ENCODE measurements at places on chromosomes 7 and 10.

DNA sequence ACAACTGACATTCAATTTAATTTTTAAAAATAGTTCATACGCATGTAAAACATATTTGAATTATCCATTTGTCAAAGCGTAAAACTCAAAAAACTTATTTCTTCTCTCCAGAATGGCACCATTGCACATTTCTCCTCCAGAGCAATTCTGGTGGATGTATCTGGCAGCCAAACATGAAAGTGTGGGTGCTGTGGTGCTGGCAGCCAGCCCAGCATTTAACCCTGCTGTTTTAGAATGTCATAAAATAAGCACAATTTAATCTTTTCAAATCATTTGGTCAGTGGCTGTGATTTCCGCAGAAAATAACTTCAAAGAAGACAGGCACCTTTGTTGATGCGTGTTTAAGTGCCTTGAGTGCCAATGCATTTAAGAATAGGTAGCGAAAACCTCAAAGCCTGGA is 302.7 kb upstream of the MEOX2 start:
- DNase-seq, result no peak

GRCh38 chr7:77416621-77417371 is 647 bp upstream of the GSAP start:
- no peak for DNase-seq

- no peak for DNase-seq
These were observed 133.5 kb downstream of the TSPAN12 start for GRCh38 chr7:120724448-120724847.

- peak; percentile 38 for DNase-seq
These were observed 13.0 kb downstream of the AKAP9 start for GRCh38 chr7:91953618-91954017.

DNA sequence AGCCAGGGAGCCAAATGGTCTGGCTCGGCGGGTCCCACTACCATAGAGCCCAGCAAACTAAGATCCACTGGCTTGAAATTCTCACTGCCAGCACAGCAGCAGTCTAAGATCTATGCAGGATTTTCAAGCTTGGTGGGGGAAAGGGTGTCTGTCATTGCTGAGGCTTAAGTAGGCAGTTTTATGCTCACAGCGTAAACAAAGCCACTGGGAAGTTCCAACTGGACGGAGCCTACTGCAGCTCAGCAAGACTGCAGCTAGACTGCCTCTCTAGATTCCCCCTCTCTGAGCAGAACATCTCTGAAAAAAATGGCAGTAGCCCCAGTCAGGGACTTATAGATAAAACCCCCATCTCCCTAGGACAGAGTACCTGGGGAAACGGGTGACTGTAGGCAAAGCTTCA is 277.6 kb upstream of the PHF14 start:
- DNase-seq, result no peak

GRCh38 chr7:46029111-46029704 is 108.1 kb upstream of the IGFBP3 start:
- DNase-seq, result no peak

DNA sequence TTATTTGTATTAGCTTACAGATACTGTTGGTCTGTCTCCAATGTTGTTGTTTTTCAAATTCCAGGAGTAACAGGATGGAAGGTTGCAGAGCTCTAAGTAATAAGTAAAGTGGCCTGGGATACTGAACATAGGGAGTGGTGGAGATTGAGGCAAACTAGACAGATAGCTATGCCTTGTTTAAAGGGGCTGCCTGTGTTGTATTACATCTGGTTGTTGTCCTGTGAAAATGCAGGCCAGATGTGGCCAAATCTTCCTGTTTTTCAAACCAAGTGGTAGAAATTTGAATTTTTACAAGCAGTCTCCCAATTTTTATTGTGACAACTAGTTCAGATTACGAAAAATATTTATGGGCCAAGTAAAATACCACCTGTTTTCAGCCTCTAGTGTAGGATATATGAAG is 33.5 kb downstream of the BICC1 start:
- no peak for DNase-seq

DNA sequence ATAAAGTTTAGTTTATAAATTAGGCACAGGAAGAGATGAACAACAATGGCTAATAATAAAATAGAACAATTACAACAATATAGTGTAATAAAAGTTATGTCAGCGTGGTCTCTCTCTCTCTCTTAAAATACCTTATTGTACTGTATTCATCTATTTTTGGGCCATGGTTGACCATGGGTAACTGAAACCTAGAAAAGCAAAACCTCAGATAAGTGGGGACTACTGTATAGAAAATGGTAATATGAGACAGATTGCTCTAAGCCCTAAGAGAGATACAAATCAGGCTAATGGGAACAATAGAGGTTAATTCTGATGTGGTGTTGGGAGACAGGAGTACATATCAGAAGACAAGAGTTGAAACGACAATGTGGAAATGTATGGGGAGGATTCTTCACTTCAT is 86.2 kb downstream of the ZNF365 start:
- DNase-seq, result no peak

DNA sequence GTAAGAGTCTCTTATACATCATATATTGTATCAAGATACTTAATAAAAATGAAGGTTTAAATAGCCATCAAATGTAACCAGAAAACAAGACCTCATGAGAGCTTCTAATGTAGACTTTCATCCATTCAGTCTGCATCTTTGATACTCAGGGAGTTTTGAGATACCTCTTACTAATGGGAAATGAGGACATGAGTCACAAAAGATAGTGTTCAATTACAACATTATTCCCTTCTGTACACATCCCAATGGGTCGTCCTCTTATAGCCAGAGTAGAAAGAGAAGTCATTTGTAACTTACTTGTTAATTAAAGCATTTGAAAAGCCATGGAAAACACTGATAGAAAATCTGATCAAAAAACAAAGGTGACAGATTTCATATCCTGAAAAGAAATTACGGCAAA is 19.4 kb downstream of the SHTN1 start:
- DNase-seq, result no peak

DNA sequence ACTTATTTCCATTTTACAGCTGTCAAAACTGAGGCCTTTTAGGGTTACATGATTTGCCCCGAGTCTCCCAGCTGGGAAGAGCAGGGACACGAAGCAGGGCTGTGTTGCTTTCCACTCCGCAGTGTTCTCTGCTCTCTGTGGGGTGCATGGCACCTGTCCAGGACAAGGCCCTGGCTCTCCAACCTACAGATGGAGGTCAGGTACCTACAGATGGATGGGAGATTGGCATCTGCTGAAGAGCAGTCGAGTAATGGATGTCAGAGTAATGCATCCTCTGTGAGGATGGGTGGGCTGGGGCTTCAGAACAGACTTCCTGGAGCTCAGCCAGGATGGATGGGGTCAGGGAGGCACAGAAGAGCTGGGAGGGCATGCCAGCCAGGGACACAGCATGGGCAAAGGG is 85.0 kb downstream of the EMX2 start:
- no peak for DNase-seq

DNA sequence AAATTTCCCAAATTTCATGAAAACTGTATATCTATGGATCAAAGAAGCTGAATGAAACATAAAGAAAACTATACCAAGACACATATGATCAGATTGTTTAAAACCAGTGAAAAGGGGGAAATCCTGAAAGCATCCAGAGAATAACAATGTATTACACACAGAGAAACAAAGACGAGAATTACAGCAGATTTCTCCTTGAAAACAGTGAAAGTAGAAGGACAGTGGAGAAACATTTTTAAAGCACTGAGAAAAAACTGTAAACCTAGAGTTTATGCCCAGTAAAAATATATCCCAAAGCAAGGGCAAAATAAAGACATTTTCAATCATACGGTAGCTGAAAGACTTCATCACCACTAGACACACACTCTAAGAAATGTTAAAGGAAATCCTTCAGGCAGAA is 121.0 kb downstream of the DPY19L1 start:
- DNase-seq, result no peak

DNA sequence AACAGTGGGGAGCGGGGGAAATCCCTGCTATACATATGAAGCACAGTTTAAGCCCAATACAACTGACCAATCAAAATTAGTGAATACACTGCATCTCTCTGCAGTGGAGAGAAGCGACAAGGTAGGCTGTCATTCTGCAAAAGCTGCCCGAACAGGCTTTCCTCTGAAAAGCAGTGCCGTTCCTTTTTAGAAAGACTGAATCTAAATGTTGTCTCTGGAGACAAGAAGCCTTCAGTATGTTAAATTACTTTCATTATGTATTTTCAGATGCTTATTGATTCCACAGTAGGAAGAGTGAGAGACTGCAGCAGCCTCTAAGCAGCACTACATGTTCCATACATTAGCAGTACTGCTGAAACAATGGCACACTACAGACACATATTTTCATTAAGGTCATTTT is at the start of gene GPR22:
GPR22 (plus strand) TSS at position 129 of the 400 bp plus-strand sequence. CDS start 4,004 bp downstream, outside the sequence.
- no peak for DNase-seq

DNA sequence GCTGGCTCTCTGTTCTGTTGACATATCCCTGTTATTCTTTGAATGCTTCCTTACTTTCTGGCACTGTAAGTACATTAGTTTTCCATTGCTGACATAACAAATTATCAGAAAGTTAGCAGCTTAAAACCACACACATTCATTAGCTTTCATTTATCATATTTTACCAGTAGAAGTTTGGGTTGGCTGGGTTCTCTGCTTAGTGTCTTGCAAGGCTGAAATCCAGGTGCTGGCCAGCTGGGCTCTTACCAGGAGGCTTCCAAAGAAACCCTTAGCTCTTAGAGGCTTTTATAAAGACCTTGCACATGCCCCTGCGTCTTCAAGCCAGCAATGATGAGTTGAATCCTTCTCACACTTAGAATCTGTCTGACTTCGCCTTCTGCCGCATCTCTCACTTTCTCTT is 160.6 kb downstream of the MLLT10 start:
- DNase-seq, result no peak

- DNase-seq, result no peak
These were observed 326.3 kb downstream of the CCSER2 start for GRCh38 chr10:84654671-84655070.

- no peak for DNase-seq
These were observed 118.8 kb upstream of the IFRD1 start for GRCh38 chr7:112331492-112331891.

GRCh38 chr10:98815039-98815885 is 368.5 kb upstream of the HPS1 start:
- DNase-seq, result no peak

- peak; percentile 29 for DNase-seq
These were observed 34.8 kb downstream of the SLC25A13 start for GRCh38 chr7:96287132-96287531.

- no peak for DNase-seq
These were observed 65.0 kb downstream of the RBM33 start for GRCh38 chr7:155709453-155709852.

DNA sequence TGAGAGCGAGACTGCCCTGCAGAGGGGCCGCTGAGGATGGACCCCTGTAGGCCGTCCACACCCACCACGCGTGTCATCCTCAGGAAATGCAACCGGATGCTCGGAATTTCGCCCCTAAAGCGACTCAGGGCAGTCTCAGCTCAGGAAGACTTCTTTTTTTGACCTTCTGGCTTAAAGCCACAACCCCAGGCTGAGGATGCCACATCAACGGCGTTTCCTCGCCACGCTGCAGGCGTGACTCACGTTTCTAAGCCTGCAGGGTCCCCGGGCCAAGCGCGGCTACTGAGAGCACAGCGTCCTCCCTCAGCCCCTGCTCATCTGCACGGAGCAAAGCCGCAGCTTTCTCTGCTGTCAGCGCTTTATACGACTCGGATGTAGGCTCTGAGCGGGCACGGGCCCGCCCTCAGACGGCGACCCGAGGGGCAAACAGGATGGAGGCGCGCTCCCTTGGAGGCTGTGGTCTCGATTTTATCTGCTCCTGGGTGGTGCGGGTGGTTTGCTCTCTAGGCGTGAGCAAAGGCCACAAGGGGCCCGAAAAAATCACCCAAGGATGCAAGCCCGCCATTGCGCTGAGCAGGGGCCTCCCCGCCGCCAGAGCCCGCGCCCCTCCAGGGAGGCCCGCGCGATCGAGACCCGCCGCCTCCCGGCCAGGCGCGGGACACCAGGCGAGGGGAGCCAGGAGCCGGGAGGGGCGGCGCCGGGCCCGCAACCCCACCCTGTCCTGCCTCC is 726 bp upstream of the INSIG1 start:
- peak; percentile 33 for DNase-seq

All from Kasumi-1 (cell line).